Activated naive CD4-positive, alpha-beta T cell (primary cell): ENCODE measurements at places on chromosomes 1 and 21.

GRCh38 chr1:66050633-66051032 is 257.9 kb downstream of the PDE4B start:
- no peak for DNase-seq

- no peak for DNase-seq
Measured at GRCh38 chr1:66295803-66296202, 238.2 kb upstream of the SGIP1 start.

DNA sequence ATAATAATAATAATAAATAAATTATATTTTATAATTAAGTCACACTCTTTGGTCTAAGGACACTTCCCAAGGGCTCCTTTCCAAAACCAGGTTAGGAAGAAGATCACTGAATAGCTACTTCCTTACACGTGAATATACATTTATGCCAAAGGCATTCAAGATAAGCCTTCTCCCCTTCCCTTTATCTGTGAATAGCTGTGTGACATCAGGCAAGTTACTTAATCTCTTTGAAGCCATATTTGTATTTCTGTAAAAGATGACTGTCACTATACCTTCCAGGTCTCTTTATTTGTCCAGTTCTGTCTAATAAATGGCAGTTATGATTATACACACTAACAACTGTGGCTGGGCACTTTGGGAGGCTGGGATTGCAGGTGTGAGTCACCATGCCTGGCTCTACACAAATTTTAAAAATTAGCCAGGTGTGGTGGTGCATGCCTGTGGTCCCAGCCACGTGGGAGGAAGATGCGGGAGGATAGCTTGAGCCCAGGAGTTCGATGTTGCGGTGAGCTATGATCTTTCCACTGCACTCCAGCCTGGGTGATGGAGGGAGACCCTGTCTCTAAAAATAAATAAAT is 5.5 kb upstream of the RNF11 start:
- DNase-seq: no peak

GRCh38 chr1:8980656-8981055 is 35.0 kb downstream of the CA6 start:
- no peak for DNase-seq

DNA sequence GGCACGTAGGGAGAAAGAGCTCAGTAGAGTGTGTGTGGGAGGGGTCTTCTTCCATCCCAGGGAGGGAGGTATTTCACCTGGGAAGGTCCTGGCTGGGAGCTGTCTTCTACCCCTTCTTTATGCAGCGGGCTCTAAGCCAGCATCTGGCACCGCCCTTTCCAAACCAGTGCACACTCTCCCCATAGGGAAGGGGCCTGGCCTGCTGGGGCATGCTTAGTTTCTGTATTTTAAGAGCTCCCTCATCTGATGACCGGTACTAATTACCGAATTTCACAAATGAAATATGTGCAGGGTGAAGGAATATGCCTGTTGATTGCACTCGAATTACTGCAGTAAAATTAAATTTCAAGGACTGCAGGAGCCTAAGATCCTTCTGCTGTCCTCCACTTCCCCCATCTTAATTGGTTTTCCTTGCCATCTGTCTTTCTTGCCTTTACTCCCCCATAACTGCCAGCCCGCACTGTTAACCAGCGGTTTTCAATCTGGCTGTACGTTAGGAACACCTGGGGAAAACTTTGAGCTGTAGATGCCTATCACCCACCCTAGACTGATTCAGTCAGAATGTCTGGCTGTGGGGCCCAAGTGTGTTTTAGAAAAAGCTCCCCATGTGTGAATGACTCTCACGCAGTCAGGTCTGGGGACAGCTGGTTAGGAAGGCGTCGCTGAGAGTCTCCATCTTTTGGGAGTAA is 20.1 kb downstream of the GALNT2 start:
- no peak for DNase-seq

DNA sequence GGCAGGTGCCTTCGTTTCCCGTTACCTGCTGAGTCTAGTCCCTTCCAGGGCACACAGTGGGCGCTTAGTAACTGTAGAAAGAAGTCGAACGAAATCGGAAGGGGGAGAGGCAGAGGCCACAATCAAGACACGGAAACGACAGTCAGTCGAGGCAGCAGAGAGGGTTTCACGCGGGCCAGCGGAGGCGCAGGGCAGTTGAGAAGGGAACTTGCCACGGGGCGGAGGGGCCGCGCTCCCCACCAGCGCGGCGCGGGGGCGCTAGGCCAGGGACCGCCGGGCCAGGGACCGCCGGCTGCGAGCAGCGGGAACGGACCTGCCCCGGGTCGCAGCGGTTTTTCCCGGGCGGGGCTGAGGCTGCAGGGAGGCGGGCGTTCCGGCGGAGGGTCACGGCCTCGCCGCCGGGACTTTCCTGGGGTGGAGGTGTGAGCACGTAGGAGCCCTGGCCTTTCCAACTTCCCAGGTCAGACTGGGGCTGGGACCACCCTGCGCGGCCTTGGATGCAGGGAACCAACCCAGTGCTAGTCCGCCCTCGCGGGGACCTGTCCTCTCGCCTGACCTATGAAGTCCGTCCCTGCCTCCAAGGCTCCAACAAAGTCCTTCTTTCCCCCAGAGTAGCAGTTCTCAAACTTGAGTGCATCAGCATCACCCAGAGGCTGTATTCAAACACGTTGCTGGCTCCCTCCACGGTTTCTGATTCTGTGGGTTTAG is 150.1 kb upstream of the FGGY start:
- DNase-seq: no peak

DNA sequence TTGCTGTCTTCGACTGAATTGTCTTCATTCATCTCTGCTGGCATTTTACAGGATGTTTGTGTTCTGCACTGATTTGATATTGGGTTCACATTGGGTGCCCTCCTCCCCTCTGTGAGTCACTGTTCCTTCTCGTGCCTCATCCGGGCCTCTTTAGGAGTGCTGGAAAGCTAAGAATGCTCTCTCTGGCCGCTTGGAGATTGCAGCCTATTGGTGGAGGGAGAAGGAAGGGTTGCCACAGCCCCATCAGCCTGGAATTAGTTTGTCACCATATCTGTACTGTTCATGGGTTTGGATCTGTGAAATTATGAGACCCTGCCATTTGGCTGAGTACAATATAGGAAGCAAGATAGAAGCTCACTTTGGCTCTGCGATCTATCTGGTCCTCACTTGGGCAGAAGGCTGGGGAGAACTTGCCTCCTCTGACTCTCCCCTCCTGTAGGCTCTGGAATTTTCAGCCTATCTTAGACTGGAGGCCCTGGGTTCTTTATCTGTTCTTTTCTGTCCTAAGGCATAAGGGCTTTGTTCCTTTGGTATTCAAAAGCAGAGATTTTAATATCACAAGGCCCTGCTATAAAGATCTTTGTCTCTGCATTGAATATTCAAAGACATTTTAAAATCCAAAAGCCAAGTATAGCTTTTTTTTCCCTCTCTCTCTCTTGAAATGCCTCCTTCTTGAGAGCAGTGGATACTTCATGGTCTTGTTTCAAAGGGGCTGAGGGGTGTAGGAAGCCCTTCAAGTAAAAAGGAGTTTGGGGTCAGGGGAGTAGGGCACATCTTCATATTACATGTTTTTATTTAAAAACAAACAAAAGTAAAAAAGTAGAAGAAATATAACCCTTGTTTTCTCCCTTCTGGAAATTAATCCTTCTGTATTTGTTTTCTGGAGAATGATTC is 347.9 kb downstream of the ZP4 start:
- no peak for DNase-seq

GRCh38 chr21:28196981-28197380 is 795.7 kb downstream of the LTN1 start:
- DNase-seq: no peak

DNA sequence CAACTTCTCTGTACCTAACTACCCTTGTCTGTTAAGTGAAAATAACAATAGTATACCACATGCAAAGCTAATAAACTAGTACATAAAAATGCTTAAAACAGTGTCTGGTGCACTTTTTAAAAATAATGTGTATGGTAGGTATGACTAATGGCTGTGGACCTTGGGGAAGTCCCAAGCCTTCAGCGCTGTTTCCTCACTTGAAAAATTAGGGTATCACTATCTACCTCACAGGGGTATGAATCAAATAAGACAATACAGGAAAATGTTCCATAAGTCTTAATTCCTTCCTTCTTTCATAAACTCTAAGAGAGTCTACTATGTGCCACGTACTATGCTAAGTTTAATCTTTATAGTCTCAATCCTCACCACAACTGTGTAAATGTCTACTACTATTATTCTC is 32.0 kb downstream of the EGLN1 start:
- DNase-seq: no peak

- DNase-seq: no peak
Measured at GRCh38 chr1:78113156-78113916, 67.6 kb downstream of the GIPC2 start.

DNA sequence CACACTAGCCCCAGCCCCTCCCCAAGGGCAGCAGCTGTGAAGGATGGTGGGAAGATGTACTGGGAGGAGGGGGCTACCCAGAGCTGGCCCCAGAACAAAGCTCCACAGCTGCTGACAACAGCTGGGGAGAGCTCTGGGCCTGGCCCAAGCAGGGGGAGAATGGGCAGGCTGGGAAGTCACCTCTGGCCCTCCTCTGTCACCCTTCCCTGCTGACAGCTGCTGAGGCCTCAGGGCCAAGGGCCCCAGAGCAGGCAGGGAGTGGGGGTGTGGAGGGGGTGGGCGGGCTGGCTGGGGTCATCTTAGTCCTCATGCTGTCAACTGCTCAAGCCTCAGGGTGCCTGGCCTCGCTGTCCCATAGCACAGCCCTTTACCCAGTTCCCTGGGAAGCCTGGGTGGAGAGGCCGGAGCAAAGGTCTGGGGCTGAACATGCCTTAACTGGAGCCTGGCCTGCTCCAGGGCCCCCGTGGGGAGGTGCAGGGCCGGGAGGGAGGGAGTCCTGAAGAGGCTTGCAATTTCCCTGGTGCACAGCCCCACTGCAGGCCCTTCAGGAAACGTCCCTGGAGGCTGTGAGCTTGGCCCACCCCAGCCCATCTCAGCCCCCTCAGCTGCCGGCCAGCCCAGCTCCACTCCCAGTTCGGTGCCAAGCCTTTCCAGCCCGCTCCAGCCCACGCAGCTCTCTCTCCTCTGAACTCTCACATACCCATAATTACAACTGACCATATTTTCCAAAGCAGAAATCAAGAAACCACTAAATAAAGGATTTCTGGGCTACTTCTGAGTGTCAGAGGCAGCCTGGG is 25.7 kb downstream of the HSPG2 start:
- DNase-seq: no peak

DNA sequence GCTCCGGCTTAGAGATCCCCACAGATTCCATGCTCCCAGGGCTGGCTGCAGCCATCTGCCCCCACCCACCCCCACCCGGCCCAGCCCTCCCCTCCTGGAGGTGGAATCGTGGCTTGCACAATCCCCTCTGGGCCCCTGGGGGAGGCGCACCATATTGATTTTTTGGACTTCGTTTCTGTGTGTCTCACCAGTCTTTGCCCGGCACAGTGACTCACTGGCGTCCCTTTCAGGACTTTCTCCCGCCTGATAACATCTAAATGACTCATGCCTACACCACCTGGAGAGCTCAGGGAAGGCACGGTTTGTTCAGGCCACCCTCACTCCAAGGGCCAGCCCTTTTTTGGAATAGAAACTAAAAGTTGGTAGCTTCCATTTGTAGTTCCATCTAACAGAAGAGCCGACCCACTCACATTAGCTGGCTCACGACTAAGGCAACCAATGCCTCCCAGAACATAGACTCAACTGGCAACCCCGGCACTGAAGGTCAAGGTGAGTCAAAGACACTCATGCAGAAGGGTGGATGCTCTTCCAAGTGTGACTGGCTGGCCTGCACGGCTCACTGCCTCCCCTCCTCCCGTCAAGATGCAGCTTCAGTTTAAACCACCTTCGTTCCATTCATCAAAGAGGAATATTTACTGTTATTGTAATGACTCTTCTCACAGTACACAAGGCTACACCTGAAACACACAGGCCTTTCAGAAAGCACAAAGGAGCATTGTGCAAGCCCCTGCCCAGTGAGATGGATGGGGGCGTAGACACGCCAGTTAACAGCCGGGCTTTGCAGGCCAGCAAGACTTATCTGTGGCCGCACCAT is 18.1 kb upstream of the ETS2 start:
- no peak for DNase-seq

DNA sequence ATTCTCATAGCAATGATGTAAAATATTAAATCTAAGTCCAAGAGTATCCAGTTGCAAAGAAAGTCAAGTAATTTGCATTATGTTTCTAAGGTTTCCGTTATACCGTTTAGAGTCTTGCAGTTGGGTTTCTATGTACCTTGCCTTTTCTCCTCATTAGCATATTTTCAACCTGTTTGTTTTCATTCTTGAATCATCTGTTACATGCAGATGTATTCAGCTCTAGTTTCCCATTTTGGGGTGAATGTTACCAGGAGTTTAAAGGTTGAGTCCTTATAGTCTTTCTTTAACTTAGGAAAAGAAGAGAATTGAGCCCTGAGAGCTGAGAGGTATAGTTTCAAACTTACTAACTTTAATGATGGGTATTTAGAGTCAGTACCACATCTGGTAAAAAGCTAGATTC is 139.9 kb downstream of the NFIA start:
- DNase-seq: no peak

- DNase-seq: no peak
Measured at GRCh38 chr1:40901886-40902852, 40.0 kb upstream of the CITED4 start.

DNA sequence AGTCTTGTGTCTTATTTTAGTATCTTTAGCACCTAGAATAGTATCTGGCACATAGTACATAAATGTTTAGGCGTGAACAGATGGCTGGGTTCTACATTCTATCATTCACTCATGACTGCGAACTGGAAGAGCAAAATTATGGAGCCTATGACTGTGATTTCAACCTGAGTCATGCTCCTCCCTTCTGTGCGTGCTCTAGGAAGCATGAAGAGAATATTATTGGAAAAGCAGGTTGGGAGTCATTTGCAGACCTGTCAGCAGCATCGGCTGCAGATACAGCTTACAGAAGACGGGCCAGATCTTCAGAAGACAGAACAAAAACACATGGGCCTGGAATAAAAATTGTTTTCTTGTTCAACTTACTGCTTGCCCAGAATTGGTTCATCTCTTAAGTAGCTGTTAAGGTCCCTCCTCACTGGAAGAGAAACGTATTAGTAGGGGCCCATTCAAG is 344.0 kb upstream of the USP24 start:
- DNase-seq: no peak

DNA sequence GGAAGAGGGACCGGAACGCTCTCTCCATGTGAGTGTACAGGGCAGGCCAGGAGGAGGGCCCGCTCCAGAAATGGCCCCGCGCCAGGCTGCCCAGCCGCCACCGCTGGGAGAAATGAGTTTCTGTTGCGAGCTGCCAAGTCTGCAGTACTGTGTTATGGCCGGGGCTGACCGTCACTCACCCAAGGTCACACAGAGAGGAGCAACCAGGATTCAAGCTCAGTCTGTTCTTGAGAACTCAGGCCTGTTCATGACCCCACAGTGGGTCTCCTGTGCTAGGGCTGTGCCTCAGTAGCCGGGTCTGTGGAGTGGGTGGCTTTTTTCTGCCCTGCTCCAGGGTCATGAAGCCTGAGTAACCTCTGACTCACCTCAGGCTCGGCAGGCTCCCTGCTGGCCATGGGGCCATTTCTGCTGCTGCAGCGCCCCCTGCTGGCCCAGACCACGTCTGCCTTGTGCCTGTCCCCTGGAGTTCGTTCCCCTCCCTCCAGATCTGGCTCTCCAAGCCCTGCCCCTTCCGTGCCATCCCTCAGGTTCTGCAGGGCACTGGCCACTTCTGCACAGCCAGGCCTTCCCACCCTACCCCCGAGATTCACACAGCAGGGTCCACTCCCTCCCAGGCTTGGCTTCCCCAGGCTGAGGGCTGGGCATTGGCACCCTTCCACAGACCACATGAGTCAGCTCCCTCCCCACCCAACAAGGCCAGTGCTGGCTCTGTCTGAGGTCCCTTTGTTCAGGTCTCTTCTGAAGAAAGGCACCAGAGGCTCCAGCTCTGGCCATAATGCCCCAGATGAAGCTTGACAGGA is 51.8 kb downstream of the EDN2 start:
- peak; percentile 48 for DNase-seq

- DNase-seq: no peak
Measured at GRCh38 chr1:227887697-227888403, 59.9 kb downstream of the WNT9A start.
